ENCODE measurements at places on chromosomes 2 and 18.

DNA sequence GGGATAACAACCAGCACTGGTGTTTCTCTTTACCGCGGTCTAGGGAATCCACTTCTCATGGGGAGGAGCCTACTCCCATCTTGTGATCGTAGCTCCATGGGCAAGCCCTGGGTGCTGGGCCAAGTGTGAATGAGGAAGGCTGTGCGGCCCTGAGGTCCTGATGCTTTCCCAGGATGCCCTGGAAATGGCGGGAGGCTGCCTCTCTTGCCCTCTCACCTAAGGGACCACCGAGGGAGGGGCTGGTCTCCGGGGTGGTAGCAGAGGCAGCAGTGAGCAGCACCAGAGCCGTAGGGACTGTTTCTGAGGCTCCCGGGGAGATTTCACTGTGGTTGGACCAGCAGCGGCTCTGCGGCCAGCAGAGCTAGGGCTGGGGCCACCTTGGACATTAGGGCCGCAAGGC, 15.5 kb upstream of the NPPC start:
- no peak for DNase-seq

GRCh38 chr2:101330253-101330933, 21.9 kb upstream of the RNF149 start:
- no peak for DNase-seq

DNA sequence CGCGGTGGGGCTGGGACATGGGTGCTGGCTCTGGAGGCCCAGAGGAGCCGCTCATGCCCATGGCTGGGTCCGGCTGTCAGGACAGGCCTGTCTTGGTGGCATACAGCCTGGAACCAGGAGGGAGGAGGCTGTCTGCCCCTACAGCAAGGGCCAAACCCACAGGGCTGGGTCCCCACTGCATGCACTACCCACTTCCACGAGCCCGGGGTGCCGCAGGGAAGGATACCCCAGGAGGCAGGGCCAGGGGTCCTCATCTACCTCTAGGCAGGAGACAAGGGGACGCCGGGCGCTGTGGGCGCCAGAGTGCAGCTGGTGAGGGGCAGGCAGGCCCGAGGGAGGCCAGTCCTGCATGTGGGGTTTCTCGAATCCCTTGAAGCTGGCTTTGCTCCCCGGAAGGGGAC, 95.1 kb upstream of the GPC1 start:
- DNase-seq, result no peak

GRCh38 chr2:231521-232185, 32.2 kb downstream of the SH3YL1 start:
- no peak for DNase-seq

DNA sequence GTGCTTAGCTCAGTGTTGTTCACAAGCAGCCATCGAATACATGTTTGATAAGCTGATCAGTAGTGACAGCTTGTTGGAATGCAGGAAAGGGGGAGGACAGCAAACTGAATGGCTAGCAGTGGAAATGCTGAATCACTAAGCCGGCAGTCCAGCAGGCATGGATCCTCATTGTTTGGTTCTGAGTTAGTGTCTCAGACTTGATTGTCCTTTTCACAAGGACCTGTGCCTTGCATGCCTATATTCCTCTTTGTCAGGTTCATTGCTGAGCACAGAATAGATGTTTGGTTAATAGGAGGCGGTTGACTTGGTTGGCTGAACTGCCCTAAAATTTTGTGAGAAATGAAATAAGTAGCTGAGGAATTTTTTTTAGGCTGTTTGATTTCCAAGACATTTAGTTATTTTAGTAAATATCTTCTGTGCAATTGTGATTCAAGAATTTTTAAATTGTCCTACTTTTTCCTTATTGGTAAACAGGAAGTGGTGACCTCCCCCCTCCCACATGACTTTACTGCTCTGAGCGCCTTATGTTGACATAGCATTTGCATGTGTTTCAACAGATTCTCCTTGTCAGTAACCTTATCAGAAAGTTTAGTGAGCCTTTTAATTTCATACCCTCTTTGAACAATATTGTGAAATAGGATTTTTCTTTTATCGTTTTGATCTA, 21.4 kb upstream of the STON1 start:
- no peak for DNase-seq

DNA sequence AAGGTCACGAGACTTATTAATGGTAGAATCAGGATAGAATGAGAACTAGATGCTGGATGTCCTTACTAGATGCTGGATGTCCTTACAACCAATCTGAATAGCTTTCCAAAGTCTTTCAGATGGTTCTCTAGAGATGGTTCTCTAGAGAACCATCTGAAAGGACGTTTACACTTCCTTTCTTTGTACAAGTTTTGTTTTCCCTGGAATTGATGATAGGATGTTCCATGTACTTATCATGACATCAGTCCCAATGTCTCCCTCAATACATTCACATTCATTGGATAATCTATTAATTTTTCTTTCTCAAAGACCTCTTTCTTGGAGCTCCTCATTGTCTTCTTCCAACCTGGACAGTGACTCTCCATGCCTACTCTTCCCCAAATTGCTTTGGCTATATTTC, 28.2 kb upstream of the RUFY4 start:
- no peak for DNase-seq

- DNase-seq, result no peak
Observed at GRCh38 chr2:172113617-172114016, 10.9 kb upstream of the DLX2 start.

DNA sequence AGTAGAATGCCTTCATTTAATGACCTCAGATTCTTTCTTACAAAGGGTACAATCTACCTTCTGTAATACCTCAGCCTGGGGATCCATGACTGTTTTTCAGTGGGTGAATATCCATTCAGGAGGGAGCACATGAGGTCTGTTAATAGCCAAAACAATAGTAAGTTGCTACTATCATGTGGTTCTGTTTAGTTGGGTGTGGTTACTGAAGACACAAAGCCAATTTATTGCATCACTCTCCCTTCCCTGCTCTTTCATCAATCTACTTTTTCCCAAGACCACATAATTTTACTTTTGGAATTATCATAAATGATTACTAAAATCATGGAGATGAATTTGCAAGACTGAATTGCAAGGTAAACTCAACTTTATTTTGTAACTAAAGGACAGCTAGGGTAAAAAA, 254.2 kb downstream of the GALNT13 start:
- DNase-seq, result no peak

DNA sequence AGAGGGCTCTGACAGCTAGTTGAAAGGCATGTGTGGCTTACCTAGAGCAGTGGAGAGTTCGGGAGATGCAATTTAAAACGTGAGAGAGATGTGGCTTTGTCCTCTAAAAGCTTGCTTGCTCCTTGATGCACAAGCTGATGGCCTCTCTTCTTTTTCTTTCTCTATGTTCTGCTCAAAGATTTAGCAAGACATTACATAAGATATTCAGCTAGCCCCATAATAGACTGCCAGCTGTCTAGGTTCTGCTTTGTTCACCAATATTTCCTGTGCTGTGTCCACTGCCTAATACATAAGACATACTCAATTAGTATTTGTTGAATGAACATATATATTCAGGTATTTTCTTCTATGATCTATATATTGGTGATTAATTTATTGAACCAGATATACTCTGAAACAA, 31.1 kb downstream of the SPATS2L start:
- DNase-seq, result no peak

DNA sequence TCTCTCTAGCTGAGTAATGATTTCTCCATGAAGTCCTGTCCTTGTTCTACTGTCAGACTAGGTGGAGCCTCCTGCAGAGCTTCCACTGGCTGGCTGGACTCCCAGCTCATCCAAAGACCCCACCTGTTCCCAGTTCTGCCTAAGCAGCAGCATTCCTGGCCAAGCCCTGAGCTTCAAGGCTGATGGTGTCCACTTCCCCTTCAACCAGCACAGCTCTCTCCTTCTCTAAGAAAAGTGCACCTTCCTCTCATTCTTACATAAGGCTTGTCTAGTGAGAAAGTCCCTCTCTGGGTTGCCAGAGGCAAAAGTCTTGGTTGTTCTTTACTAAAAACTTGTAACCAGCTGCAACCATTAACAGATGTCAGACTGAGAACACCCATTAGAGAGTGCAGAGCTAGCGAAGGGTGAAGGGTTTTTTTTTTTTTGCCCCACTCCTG, 58.9 kb downstream of the CXCR4 start:
- DNase-seq, result no peak

GRCh38 chr2:52745144-52745543, 1022.5 kb upstream of the CHAC2 start:
- DNase-seq, result no peak

DNA sequence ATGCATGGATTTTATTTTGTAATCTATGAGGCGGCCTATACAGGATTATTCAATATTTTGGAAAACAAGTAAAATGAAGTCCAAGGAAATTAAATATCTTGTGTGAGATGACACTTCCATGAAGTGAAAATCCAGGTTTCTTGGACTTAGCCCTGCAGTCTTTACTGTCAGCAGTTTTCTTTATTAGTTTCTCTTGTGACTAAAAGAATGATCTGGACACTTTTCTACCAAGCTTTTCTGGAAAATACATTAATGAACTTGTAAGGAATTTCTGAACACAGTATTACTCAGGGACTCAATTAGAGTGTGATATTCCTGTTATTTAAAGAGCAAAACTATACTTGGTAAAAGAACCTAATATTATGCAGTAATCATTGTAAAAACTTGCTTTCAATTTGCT, 610.4 kb upstream of the SLC8A1 start:
- no peak for DNase-seq

DNA sequence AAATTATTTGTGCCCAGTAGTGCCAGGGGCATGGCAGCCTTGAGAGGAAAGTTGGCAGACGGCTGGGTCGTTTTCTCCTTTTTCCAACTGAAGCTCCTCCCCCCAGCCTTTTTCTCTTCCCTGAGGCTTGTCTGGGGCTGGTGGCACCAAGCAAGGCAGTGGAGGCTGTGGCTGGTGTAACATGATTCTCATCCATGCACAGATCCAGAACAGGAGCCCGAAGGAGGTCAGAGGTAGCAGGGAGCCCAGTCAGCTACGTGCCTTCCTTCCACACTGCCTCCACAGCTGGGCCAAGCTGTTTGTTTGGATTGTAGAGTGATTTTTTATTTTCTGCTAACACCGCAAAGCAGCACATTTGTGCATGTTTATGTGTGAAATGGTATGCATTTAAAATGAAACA, 170.3 kb upstream of the MGAT5 start:
- DNase-seq, result no peak

DNA sequence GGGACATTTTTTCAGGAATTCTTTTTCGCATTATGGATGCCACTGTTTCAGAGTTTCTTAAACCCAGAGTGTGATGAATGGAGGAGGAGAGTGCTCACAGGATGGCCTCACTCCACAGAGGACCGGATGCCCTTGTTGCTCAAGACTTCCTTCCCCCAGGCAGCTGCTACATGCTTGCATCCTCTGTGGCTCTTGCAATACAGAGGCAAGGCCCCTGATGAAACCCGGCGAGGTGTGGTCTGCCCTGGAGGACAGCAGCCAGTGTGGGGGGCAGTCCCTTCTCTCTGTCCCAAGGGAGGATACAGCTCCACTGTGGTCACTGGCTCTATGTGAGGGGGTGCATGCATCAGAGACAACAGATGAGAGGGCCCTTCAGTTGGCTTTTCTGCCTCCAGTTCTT, 109.6 kb downstream of the SH3RF3 start:
- DNase-seq, result peak; percentile 33

GRCh38 chr2:197229509-197230443, 80.8 kb downstream of the ANKRD44 start:
- DNase-seq, result no peak

DNA sequence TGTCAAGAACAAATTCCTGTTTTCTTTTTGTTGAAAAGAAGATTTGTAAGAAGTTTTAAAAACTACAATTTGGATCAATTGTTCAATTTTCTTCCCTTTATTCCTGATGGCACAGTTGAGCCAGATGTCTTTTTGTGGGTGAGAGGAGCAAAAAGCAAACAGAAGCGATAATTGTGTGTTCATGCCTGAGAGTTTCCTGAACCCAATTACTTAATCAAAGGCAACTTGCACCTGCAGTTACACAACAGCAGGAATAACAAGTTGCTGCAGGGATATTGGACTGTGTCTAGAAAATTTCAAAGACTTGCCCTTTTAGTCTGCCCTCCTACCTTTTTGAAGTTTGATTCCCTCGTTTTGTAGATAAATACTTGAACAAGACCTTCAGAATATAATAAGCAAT, 383.6 kb downstream of the DSEL start:
- no peak for DNase-seq

- no peak for DNase-seq
Observed at GRCh38 chr2:201191132-201191875, 8.4 kb downstream of the CASP10 start.

DNA sequence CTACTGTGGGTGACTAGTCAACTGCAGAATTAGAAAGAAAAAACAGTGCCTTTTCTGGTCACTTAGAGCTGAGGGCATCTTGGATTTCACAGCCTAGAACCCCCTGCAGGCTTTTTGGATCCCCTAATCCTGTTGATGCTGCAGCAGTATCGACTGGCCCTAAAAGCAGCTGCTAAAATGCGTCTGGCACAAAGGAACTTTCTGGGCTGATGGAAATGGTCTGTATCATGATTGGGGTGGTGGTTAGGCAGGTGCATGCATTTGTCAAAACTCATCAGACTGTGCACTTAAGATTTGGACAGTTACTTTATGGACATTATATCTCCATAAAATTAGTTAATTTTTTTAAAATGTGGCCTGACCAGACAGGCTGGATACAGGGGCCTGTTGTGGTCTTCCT, 149.8 kb downstream of the KLHL29 start:
- DNase-seq, result no peak

DNA sequence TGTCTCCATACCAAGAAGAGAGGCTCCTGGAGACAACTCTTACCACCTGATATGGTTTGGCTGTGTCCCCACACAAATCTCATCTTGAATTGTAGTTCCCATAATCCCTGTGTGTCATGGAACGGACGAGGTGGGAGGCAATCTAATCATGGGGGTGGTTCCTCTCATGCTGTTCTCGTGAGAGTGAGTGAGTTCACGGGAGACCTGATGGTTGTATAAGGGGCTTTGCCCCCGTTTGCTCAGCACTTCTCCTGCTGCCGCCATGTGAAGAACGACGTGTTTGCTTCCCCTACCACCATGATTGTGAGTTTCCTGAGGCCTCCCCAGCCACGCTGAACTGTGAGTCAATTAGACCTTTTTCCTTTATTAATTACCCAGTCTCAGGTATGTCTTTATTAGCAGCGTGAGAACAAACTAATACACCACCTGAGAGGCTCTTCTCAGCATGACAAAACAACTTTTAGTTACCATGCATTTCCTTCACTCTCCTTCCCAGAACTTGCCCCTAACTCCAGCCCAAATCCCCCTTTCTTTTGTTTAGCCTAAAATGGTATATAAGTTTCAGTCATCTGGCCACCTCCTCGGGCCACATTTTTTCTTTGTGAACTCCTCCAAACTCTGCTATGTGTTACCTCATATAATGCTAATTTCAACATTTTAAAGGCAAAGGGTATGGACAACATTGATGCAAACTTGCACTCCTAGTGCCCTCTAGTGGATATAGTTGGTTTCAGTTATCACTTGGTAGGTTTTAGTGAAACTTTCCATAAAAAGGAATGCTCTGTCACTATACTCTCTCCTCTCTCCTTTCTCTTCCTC, 58.6 kb upstream of the SLC25A52 start:
- DNase-seq, result peak; percentile 15

DNA sequence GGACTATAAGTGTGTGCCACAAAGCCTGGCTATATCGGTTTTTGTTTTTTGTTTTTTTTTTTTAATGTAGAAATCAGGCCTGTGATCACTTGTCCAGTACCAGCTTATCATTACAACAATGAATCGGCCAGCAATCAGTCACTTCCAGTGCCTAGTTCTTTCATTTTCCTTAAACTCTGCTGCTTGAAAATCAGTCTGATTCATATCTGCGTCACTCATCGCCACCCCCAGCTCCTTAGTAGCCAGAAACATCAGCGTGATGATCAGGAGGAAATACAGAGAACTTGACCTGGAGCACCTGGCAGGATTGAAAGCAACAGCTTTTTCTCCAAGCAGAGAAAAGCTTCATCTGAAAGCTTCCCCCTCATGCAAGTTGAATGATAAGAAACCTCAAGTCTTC, 75.4 kb downstream of the SPTBN1 start:
- no peak for DNase-seq

GRCh38 chr2:195590199-195590860, 66.7 kb upstream of the SLC39A10 start:
- no peak for DNase-seq
